ENCODE measurements at places on chromosomes 13 and 19.

DNA sequence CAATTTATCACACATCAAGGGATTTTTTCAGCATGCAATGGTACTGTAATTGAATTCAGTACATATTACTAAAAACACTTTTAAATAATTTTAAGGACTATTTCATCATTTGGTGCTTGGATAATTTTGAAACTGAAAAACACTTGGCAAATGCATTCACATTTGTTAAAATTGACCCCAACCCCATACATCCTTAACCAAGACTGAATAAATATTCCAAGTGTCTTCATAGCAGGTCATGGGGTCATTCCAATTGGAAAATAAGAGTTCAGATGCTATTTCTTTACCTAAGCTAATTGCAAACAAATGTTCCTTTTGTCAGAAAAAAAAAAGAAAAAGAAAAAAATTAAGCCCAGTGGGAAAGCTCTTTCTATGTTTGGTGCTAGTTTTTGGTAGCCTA, 516.4 kb upstream of the SPRY2 start:
- no peak for DNase-seq

DNA sequence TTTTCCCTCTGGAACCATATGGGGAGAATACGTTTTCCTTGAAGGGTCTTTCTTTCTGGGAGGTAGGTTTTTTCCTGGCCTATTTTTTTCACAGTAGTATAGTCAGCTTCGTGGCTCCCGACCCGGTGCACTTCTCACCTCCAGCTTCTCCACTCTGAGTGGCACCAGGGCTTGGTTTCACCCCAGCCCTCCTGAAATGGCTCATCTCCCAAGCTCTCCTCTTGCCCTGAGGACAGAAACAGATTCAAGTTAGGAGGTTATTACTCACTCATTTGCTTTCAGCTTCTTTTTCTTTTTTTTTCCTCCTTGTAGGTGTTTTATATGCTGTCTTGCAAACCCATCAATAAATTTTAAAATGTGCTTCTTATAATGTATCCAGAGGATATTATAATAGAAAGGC, 199.3 kb downstream of the RFC3 start:
- no peak for DNase-seq

DNA sequence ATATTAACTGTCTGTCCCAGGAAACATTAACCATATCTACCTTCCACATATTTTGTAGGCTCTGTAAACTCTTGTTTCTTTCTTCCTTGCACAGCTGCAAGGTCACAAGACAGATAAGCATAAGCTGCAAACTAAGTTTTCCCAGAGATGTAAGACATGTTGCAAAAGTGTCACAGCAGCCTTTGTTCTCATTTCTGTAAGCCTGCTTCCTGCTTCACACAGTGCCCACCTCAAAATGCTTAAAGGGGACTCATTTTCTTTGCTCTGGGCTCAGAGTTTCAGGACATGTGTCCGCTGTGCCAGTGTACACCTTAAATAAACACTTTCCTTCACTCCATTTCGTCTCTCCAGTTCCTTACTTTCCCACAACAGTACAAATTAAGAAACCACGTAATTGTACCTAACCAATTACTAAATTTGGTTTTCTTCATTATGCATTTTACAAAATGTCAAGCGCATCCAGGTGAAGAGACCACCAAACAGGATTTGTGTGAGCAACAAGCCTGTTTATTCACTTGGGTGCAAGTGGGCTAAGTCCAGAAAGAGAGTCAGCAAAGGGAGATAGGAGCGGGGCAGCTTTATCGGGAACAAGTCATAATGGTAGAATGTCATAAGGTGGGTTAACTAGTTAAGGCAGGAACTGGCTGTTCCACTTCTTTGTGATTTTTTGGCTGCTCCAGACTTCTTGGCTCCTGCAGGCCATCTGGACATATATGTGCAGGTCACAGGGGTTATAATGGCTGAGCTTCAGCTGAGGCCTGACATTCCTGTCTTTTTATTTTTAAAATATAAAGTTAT, 12.7 kb upstream of the ZNF431 start:
- DNase-seq = no peak

DNA sequence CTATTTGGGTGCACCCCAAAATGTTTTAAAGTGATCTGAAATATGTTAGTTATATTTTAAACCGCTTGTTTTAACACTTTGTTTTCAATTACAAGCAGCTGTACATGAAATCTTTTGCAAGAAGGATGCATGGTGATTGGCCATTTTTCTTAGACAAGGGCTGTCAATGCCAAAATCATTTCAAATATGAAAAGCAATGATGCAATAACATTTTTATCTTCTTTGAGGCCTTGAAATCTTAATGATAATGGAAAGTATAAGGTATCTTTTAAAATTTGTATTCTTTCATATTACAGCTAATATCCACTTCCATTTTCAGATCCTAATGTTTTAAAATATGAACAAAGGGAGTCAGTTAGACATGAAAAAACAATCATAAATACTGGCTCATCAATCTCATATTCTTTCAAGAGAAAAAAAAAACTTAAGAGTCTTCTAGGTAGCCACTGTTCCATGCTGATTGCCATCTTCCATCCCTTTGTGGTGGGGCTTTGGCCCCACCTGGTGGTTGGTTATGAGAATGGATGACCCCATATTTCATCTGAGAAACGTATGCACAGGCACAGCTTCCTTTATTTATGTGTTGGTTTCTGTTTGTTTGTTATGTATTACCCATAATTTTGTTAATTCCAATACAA, 330.3 kb upstream of the MIR17HG start:
- DNase-seq = no peak

- DNase-seq = no peak
Observed at GRCh38 chr13:113001241-113002140, 32.5 kb downstream of the MCF2L start.

- DNase-seq = no peak
Observed at GRCh38 chr13:60790620-60791019, 393.6 kb downstream of the TDRD3 start.

- DNase-seq = no peak
Observed at GRCh38 chr13:35157143-35157755, 215.2 kb downstream of the NBEA start.

GRCh38 chr19:2477732-2478191, 1.8 kb downstream of the GADD45B start:
- DNase-seq = no peak

- DNase-seq = no peak
Observed at GRCh38 chr13:47803131-47803530, 197.9 kb downstream of the SUCLA2 start.

- no peak for DNase-seq
Observed at GRCh38 chr13:88068975-88069374, 397.8 kb downstream of the SLITRK5 start.

GRCh38 chr13:42800109-42800643, 18.8 kb downstream of the FAM216B start:
- DNase-seq = no peak

DNA sequence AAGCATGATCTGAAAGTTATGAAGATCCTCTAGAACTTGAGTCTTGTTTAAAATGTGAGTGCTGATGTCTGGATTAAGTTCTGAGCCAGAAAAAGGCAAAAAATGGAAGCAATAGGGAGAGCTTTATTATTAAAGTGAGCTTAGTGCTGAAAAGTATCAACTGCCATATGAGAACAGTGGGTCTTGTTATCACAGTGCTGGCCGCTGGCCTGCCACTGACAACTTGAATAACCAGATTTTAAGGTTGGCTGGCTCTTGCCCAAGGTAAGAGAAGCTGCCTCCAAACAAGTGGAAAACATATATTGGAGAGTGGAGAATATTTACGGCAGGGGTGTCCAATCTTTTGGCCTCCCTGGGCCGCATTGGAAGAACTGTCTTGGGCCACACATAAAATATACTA, 33.9 kb downstream of the NUFIP1 start:
- DNase-seq = no peak

GRCh38 chr19:31527443-31527842, 178.2 kb upstream of the TSHZ3 start:
- peak; percentile 37 for DNase-seq

GRCh38 chr19:2492870-2493269, 16.9 kb downstream of the GADD45B start:
- no peak for DNase-seq

- DNase-seq = no peak
Observed at GRCh38 chr19:49155005-49155819, at the start of gene HRC. Gene HRC, minus strand, starts transcription at chr19:49155396. Its CDS starts 159 bp downstream, at chr19:49155237.

DNA sequence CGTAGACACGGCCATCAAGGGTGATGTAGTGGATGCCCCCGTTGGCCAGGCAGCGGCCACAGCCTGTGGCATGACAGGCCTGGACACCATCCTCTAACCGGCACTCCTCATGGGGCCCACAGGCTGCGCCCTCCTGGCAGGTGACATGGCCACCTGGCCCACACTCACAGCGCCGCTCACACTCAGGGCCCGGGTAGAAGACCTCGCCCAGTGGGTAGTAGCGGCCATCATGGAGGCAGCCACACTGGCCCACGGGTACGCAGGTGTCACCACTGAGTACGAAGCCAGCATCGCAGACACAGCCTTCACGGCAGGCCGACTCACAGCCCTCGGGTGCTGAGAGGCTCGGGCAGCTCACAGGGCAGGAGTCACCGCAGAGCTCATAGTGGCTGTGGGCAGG, 27.2 kb upstream of the FBL start:
- DNase-seq = no peak

GRCh38 chr13:27634231-27634630, 12.5 kb downstream of the POLR1D start:
- DNase-seq = no peak
